ENCODE measurements at places on chromosomes 3 and 15.

DNA sequence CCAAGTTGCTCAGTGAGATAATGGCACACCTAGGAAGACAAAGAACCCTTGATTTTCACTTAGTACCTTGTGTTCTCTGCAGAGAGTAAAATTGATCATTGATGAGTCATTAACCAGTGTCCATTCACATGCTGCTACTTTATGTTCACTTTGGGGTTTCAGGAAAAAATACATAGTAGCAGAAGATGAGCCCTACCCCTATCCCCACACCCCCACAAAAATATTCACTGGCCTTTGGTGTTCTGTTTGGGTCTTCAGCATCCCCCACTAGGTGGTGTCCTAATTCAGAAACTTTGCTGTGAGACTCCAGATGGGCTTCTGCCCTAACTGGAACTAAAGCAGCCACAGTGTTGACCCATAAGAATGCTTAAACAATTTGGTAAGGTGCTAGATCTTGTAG lies 178.8 kb downstream of the KLHL25 start:
- no peak for DNase-seq

DNA sequence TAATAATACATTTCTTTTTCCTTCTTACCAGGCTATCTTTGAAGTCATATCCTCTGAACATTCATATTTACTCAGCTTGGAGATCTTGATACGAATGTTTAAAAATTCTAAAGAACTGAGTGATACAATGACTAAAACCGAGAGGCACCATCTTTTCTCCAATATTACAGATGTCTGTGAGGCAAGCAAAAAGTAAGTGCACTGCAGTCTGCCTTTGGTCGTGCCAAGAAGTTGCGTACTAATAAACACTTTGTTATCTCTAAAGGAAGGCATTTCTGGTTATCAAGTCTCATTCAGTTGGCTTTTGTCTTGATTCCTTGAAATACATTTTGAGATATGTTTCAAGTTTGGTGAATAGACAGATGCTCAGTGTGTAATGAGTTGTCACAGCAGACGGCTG lies 31.6 kb downstream of the ARHGEF26 start:
- no peak for DNase-seq

DNA sequence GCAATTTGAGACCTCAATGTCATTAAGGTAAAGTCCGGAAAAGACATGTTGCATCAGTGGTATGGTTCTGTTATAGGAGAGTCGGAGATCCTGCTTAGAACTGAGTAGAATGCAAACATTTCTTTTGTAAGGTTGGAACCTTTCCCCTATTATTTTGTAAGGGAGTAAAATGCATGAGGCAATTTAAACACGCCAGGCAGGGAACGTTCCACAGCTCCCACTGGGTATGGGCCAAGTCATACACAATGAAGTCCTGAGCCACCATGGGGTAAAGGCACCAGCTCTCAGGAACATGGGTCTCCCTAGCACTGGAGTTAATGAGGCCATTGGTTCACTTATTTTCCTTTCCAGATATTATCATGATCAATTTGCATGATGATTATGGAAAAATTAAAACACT lies 116.6 kb upstream of the NR2F2 start:
- DNase-seq, result no peak

GRCh38 chr15:88564741-88565140 lies 18.3 kb upstream of the DET1 start:
- no peak for DNase-seq

GRCh38 chr3:180881065-180881801 lies 31.2 kb upstream of the FXR1 start:
- no peak for DNase-seq

DNA sequence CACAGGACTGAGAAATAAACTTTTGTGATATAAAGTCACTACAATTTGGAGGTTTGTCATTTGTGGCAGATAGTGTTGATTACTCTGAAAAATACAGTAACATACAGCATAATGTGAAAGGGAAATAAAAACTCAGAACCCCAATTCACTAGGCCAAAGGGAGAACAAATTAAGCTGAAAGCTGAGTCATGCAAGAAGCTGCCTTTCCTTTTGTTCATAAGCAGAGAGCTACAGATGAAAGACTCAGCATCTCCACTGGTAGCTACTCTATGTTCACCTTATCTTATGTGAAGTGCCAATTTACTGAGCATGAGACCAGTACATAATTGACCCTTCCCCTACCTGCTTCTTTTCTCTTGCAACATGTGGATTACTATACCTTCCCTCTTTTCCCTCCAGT lies 19.3 kb upstream of the SLTM start:
- DNase-seq, result no peak

- no peak for DNase-seq
Observed at GRCh38 chr15:58934521-58934920, 1.0 kb upstream of the SLTM start.

DNA sequence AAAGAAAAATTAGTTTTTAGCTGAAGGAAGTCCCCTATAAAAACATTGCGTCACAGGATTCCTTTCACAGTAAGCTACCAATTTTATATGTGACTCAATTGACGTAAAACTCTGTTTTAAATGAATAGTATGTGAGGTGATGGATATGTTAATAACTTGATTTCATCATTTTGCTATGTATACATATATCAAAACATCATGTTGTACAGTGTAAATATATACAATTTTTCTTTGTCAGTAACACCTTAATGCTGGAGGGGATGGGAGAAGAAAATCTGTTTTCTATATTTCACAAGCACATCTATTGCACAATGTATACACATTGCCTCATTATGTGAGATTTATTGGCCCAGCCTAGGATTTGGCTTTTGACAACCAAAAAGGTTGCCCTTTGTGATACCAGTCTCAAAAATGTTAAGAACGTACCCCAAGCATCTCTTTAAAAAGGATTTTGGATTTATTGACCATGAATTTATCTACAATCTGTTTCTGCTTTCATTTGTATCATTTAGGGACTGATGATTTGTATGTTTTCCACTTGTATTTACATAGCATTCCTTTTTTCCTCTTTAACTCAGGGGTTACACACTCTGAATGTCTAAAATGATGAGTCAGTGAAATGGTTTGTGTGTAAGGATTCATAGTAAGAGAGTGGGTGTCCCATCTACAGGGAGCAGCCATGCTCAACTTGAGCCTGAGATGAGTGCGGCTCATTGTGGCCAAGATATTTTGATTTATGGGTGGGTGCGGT lies 62.6 kb downstream of the CRTC3 start:
- DNase-seq, result no peak

GRCh38 chr15:101244889-101245668 lies 6.8 kb downstream of the CHSY1 start:
- no peak for DNase-seq

GRCh38 chr15:44788748-44789147 lies 52.4 kb downstream of the TRIM69 start:
- peak; percentile 30 for DNase-seq

DNA sequence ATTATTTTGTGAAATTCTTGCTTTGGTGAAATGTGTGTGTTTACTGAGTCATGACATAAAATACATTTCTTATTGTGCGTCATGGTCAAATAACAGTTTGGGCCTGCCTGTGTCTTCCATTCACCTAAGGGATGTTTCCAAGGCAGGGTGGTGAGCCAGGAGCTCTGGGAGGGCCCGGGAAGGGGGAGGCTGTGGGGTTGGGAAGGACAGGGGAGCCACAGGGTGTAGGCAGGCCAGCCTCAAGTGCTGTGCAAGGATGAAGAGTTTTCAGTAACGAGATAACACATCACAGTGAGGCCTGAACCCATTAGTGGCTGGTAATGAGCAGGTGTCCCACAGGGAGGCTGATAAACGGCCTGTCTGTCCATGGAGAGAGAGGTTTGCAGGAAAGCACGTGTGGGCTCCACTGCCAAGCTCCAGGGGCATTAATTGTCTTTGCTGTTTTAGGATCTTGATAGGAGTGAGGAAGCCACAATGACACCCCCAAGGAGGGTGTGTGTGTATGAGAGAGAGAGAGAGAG lies 35.6 kb upstream of the SEC13 start:
- DNase-seq, result no peak

- DNase-seq, result peak; percentile 25
Observed at GRCh38 chr3:71066849-71067261, 516.7 kb downstream of the FOXP1 start.

DNA sequence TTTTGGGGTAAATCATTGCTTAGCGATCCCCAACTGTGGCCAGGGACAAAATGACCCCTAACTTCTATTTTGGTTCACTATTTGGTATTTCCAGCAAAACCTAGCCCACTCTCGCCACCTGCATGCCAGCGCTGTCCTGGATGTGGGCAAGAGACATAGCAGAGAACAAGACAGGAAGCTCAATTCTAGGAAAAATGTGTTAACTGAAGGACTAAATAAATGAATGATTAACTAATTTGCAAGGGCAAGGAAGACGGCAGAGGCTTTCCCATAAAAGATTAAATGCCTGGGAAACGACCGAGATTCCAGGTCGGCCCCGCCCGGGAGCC lies 408 bp downstream of the NICN1 start:
- no peak for DNase-seq

- no peak for DNase-seq
Observed at GRCh38 chr15:89837134-89837829, 22.6 kb upstream of the ANPEP start.

DNA sequence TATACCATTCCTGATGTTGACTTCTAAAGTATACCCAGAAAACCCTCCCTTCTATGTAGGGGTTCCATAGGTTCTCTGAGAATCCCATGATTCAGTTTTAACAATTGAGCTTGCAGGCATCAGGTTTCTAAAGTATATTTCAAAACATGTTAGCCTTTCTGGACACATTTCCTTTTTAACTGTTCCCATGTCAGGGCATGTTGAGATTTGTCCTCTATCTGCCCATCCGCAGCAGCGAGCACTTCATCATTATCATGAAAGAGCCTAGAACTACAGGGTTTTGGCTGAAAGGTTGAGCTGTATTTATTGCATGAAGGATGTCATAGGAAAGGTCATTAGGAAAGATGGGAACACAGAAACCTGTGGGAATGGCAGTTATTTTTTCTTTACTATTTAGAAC lies 201.1 kb upstream of the BHLHE40 start:
- DNase-seq, result no peak

DNA sequence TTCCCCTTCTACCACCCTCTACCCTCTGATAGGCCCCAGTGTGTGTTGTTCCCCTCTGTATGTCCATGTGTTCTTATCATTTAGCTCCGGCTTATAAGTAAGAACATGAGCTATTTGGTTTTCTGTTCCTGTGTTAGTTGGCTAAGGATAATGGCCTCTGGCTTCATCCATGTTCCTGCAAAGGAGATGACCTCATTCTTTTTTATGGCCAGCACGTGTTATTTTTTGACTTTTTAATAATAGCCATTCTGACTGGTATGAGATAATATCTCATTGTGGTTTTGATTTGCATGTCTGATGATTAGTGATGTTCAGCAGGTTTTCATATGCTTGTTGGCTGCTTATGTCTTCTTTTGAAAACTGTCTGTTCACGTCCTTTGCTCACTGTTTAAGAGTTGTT lies 63.1 kb upstream of the NPHP3 start:
- no peak for DNase-seq

DNA sequence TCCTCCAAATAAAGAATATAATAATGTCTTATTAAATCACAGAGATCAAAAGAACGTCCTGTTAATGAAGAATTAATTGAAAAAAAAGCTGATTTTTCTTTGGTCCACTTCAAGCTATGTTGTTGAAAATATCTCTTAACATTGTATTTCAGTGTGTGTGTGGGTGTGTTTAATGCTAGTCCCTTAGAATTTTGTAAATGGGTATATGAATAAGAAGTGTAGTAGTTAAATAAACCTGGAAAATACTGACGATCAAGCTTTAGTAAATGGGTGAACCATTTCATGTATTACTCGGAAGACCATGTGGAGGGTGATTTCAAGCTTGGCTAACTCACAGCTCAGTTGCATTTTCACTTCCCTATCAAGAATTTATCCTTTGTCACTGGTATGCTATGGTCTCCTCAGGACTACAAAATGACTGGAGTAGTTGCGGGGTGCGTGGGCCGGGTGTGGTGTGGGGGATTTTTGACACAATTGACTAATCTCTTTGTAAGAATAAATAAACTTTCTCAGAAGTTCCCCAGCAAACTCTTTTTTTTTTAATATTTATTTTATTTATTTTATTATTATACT lies 586.4 kb downstream of the GRM7 start:
- no peak for DNase-seq

DNA sequence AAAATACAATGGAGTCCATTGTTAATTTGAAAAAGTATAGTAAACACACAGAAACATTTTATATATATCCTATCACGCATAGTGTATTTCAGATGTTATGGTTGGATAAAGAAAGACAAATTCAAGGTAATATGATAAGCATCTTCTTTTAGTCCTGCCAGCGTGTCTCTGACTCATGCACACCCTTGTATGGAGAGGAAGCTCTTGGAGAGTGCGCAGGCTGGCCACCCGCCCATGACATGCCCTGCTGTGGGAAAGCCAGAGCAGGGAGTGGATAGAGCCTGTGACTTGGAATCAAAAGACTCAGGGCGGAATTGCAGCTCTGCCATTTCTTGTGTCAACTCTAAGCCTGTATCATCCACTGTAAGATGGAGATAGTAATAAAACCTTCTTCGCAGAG lies 23.0 kb upstream of the COPG1 start:
- no peak for DNase-seq

GRCh38 chr3:40939741-40940130 lies 259.6 kb upstream of the CTNNB1 start:
- no peak for DNase-seq

DNA sequence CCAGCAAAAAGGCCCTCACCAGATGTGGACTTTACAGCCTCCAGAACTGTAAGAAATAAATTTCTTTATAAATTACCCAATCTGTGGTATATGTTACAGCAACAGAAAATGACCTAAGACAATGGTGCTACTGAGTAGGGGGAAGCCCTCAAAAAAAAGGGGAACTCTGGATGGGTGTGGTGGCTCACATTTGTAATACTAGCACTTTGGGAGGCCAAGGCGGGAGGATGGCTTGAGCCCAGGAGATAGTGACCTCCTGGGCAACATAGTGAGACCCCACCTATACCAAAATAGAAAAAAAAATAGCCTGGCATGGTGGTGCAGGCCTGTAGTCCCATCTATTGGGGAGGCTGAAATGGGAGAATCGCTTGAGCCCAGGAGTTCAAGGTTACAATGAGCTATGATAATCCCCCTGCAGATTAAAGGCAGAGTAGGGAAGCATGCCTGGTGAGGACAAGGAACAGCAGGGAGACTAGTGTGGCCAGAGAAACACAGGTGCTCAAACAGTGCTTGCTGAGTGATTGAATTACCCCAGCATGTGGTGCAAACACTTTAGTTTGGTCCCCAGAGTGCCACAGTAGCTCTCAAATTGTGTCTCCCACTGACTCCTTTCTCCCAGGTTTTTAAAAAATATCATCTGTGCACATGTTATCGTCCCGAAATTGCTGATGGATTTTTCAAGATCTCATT lies 13.9 kb upstream of the USP3 start:
- no peak for DNase-seq

DNA sequence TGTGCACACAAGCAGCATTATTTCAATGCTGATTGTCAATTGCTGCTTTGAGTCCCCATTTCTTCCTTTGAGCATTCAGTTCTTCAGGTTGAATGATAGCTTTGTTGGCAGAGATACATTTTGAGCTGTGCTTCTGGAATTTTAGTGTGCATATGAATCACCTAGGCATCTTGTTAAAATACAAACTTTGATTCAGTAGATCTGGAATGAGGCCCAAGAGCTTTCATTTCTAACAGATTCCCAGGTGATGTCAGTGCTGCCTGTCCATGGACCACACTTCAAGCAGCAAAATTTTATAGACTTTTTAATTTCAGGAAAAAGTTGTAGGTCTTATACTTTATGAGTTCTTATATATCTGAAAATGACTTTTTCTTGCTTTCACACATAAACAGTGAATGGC lies 131.1 kb downstream of the ADAMTSL3 start:
- no peak for DNase-seq

Measured in activated T-cell treated with anti-CD3 and anti-CD28 coated beads for 48 hours (primary cell).